ENCODE measurements at places on chromosomes 1 and 21.

- no peak for DNase-seq
Observed at GRCh38 chr1:161740921-161741320, 8.7 kb upstream of the DUSP12 start.

DNA sequence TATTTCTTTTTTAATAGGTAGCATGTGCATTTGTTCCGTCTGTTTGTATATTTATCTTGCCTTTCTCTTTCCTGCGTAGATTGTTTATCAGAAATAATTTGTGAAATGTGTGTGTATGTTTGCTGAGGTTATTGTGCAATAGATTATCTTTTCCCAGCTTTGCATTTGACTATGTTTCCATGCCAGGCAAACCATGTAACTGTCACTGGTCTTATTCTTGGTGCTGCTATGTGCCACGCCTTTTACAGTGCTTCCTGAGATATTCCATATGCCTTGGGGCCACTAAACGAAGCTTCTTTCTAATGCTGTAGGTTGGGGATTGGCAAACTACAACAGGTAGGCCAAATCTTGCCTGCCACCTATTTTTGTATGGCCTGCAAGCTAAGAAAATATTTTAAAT lies 598.8 kb downstream of the PLPP3 start:
- DNase-seq = no peak

DNA sequence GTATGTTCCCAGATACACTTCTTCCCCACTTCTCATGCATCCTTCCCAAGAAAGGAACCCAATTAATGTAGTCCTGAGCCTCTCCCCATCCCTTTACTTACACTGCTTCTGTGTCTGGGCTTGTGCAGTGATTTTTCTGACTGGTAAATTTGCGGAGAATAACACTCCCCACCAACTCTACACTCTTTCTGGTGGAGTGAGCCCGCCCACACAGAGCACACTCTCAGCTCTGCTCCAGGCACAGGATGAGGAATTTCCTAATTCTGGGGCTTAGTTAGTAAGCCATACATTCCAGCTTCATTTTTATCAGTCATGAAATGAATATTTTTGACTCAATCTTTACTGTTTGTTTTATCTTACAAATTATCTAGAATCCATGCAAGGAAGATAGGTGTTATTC lies 38.6 kb downstream of the FMO4 start:
- DNase-seq = no peak

DNA sequence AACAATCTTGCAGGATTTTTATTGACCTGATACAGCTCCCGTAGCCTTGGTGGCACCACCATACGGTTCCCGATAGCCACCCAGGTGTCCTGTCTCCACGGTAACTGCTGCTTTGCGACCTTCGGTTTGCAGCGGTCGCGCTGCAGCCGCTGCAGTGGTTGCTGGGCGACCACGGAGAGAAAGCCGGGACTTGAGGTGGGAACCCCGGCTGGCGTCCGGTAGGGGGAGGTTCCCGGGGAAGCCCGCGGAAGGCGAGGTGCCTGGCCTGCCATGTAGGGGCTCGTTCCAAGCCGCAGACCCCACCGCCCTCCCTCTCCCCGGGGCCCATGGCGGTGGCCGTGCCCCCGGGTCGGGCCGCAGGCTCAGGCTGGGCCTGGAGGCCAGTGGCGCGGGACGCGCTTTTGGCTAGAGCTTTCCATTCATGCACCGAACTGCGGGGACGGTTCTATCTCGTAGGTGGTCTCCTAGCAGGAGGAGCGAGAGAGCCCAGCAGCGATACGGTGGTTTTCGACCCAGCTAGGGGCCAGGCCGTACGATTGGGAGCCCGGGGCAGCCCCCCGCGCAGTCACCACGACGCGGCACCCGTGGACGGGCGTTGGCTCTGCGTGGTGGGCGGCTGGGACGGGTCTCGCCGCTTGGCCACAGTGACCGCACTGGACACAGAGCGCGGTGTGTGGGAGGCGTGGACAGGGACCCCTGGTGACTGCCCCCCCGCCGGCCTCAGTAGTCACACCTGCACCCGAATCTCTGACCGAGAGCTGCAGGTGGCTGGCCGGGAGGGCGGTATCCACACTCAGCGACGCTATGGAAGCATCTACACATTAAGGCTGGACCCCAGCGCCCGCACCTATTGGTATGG lies at the start of gene KLHDC9:
Gene KLHDC9 (plus strand): TSS at position 152 of the 859 bp plus-strand sequence. CDS start 175 bp downstream, at position 327.
- DNase-seq = peak; percentile 55

- no peak for DNase-seq
Observed at GRCh38 chr1:154350383-154350782, 25.1 kb downstream of the ATP8B2 start.

DNA sequence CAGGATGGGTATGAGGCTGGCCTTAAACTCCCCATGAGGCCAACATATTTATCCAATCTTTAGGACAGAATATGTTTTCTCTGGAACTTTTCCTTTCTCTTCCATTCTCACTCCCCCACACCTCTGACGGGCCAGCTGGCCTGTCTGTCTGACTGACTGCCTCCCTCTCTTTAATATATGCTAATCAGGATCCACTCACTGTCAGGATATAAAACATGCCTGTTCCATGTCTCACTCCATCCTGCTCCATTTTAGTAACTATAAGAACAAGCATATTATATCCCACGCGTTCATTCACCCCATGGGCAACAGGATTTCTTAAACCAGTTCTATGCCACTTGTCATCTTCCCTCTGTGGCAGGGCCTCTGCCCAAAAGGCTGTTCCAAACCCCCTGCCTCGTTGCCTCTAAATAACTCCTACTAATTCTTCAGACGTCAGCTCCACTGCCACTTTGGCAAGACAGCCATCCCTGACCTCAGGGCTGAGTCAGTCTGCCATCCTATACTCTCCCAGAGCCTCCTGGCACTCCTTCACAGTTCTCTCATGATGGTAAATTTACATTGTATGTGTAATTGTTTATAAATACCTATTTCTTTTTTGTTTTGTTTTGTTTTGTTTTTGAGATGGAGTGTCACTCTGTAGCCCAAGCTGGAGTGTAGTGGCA lies 84.3 kb upstream of the SPATA6 start:
- no peak for DNase-seq

Measured in T-helper 1 cell (primary cell).